ENCODE measurements at places on chromosomes 1 and 21.

- no peak for DNase-seq
These were observed 85.1 kb upstream of the LMO4 start for GRCh38 chr1:87243573-87243972.

DNA sequence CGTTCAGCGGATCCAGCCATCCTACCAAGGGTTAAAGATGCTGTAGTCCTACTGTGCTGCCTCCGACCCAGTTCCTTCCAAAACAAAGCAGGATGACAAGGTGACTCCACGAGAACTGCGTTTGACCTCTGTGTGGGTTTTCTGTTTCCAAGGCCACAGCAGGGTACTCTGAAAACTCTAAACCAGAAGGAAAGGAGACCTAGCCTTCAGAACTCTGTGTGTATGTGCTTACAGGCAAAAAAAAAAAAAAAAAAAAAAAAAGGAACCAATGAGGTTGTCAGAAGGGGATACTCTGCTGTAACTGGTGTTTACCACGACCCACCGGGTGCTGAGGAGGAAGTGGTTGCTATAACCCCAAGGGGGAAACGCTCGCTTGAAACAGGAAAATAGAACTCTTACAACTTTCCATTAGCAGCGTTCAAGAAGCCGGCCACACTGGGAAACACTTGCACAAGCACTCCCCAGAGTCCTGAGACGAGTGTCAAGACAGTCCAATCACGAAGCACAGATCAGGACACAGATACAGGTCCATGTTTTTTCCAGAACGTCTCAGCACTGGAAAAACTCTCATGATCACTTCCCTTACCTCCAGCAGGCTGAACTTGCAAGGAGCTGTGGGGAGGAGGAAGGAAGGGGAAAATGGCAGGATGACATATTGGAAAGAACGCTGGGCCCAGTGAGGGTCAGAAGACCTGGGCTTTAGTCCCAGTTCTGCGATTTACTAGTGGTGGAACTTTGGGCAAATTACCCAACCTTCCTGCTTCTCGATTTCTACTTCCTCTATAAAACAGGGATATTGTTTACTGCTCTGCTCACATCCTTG, 64.0 kb downstream of the ITPKB start:
- no peak for DNase-seq

GRCh38 chr1:43414634-43415223, 25.0 kb downstream of the SZT2 start:
- DNase-seq = no peak

DNA sequence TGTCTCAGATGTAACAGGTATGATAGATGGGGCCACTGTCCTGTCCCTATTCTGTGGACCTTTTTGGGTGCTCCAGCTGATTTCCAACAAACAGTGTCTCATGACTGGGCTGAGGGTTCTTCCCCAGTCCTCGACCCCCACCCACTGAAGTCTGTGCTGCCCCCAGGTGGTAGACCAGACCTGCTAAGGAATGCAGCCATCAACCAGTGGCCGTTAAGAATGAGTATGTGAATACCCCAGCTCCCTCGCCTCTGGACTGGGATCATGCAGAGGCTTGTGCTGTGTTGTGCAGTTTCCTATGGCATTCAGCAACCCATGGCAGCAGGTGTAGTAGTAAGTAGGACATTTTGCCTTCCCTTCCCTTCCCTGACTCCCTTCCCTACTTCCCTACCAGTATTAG, 183.1 kb upstream of the KAZN start:
- no peak for DNase-seq

- DNase-seq = no peak
These were observed 13.8 kb downstream of the UBASH3A start for GRCh38 chr21:42417533-42417932.

DNA sequence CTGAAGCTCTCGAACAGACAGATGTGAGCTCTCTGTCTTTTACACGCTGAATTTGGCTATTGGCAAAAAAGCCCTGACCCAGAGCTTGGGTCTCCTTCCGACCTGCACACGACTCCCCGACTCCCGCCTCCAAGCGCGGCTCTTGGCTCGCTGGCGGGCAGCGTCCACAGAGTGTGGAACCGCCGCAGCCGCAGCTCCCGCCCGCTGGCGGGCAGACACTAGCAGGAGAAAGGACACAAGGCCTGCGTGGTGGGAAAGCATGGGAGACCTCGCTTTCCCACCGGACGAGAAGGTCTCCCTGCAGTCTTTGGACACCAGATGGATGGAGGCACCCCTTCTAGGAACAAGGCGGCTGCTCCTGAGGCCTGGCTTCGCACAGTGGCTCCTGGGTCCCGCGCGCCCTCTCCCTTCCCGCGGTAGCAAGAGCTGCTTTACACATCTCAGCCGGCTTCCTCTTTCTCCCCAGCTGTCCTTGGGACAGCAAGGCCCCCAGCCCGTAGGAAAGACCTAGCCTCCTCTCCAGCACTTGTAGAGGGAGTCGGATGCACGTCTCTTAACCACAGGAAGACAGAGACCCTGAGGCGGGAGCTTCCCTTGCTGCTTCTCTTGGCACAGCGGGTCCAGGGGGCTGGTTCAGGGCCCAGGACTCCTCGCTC, 92.1 kb downstream of the PRKAB2 start:
- DNase-seq = peak; percentile 10

- no peak for DNase-seq
These were observed 381.0 kb upstream of the VAMP3 start for GRCh38 chr1:7389906-7390603.

DNA sequence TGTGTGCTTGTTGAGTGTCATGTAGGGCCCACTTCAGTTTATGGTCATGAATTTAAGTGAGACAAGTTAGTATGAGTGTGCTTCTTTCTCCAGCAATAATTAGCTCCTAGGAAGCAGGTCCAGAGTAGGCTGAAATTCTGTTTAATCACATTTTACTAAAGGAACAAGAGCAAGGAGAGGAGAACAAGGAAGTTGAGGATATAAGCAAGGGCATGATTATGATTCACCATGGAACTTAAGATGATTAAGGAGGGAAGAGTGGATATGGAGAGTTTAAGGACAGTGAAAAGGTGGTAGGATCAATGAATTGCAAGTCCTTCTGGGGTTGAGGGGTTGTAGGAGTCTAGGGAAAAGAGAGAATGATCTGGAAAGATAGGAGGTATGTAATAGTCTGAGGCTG, 3.1 kb upstream of the DIPK1A start:
- no peak for DNase-seq

- DNase-seq = no peak
These were observed 173.5 kb downstream of the ZC3H11B start for GRCh38 chr1:219439376-219439775.

DNA sequence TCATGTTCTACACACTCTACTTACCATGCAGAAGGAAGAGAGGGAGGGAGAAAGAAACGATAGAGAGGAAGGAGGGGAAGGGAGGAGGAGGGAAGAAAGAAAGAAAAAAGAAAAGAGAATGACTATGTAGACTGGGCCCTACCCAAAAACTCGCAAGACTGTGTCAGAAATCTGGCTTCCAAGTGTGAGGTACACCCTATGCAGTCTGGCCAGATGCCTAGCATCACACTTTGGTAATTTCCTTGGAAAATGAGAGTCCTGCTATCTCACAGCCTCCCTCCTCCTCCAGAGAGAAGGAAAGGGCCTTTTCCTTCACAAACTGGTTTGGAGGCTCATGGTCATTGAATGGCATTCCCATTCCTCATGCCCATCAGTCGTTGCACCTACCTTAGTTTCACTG, 86.4 kb upstream of the LRRC8D start:
- DNase-seq = no peak

DNA sequence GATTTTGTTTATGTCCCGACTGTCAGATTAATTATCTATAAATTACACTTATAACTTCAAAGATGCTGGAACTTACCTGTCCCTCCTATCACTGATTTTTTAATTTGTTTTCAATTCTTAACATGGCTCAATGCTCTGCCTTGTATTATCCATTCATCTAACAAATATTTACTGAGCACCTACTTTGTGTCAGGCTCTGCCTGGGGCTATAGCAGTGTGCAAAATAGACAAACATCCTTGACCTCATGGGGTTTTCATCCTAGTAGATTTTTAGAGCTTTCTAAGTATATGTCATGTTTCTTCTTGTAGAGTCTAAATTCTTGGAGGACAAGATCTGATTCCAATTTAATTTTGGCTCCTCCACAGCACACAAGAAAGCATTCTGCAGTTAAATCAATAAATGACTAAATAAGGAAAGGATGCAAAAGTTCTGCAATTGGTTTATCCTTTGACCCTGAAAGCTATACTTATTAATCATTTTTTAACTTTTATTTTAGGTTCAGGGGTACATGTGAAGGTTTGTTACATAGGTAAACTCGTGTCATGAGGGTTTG, 10.8 kb upstream of the SMYD2 start:
- DNase-seq = no peak

DNA sequence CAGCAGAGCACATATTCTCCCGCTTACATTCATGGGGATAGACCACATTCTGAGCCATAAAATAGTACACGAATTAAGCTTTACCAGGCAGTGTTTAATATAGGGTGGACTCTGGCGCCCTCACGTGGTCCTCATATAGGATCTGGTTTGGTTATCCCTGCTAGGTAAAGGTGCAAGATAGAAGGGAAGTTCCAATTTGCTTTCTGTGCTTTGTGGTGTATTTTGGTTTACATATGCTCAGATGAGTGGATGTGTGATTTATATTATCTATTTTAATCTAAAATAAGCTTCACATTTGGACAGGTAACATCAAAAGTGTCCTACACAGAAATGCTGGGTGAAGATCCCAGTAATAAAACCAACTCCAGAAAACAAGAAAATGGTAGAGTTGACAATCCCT, 3.6 kb downstream of the CR1 start:
- DNase-seq = peak; percentile 16

- DNase-seq = no peak
These were observed 5.9 kb downstream of the CNIH3 start for GRCh38 chr1:224621813-224622682.

GRCh38 chr1:241870336-241870735, 22.3 kb downstream of the EXO1 start:
- no peak for DNase-seq

- DNase-seq = no peak
These were observed 1.2 kb downstream of the MAST2 start for GRCh38 chr1:45804669-45804969.

- no peak for DNase-seq
These were observed 171.9 kb upstream of the RAB4A start for GRCh38 chr1:229098903-229099578.

- DNase-seq = no peak
These were observed 518.5 kb downstream of the PTPRU start for GRCh38 chr1:29754573-29755375.

GRCh38 chr1:54850737-54851136, 36.3 kb downstream of the DHCR24 start:
- DNase-seq = no peak

DNA sequence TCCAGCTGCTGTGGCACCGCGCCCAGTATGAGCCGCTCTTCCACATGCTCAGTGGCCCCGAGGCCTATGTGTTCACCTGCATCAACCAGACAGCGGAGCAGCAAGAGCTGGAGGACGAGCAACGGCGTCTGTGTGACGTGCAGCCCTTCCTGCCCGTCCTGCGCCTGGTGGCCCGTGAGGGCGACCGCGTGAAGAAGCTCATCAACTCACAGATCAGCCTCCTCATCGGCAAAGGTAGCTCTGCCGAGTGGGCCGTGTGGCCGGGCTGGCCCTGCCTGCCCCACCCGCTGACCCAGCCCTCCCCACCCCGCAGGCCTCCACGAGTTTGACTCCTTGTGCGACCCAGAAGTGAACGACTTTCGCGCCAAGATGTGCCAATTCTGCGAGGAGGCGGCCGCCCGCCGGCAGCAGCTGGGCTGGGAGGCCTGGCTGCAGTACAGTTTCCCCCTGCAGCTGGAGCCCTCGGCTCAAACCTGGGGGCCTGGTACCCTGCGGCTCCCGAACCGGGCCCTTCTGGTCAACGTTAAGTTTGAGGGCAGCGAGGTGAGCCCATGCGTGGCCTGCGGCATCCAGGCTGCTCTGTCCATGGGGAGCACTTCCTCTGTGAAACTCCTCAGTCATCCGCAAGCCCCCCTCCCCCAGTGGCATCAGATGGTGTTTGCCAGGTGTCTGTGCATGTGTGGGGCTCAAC, 64.2 kb downstream of the PIK3CD start:
- DNase-seq = no peak

GRCh38 chr1:48697066-48697707, 79.5 kb downstream of the BEND5 start:
- peak; percentile 20 for DNase-seq

DNA sequence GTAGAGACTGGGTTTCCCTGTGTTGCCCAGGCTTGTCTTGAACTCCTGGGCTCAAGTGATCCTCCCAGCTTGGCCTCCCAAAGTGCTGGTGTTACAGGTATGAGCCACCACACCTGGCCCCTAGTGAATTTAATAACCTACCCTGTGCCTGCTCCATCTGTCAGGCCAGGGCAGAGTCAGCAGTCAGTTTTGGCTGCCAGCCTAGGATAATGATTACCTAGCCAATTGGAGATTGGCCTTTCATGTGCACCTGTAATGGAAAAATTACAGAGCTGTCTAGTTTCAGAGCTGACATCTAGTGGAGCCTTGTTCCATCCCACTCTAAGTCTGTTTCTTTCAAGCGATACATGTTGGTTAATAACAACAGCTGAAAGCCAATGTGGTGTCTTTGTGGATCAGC, 92.0 kb downstream of the DIRAS3 start:
- DNase-seq = no peak

DNA sequence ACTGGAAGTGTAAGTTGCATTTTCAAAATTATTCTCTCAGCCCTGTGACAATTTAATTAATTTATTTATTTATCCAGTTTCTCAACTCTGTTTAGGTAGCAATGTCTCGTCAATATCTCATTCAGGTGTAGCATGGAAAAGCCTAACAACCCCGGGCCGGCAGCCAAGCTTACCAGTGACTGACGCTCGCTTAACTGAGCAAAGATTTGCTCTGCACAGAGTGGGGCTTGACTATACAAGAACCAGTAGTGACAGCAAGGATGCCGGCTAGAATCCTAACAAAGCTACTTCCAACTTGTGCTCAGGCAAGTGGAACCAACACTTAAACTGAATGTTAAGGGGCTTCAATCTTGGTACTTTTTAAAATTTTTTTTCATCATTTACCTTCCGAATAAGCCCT, 80.9 kb upstream of the ESRRG start:
- DNase-seq = no peak

- DNase-seq = peak; percentile 36
These were observed 9.8 kb upstream of the PHACTR4 start for GRCh38 chr1:28359592-28360239.

- DNase-seq = no peak
These were observed 157.6 kb upstream of the LMO4 start for GRCh38 chr1:87170931-87171598.

- no peak for DNase-seq
These were observed 101.1 kb downstream of the NPHP4 start for GRCh38 chr1:5891137-5891536.

DNA sequence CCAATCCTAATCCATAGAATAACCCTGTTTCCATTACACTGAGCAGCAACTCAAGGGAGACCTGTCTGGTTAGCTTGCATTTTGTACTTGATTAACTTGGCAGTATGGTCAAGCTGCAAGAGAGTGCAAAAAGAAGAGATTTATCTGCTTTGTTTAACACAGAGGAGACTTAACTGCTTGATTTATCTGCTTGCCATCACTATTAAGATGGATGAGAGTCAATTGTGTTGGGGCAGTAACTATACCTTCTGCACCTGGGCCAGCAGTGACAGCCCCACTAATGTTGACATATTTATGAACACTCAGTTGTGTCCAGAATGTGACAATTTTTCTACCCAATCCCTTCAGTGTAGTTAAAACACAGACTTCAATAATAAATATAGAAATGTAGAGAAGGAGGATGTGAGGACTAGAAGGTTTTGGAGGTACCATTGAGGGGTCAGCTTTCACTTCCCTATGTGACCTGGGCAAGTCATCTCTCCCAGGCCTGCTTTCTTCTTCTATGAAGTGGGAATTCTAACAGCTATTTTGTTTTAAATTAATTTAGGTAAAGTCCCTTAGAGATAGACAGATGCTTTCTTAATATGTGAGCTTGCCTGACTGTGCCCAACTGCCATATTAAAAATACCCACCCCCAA, 159.1 kb upstream of the KCNK2 start:
- DNase-seq = no peak
